Suprapubic skin (tissue), 4 donors: ENCODE measurements at places on chromosomes 2 and 18. TPM values are rescaled to one million over a fixed set of nuclear protein-coding genes. Genes with fewer than 3 reads are reported as not detected.

Gene KCNIP3
- total RNA-seq, result 14.6 TPM

Gene PCARE
- total RNA-seq, result 0.21 TPM

Gene THADA
- 26.2 TPM for total RNA-seq

DNA sequence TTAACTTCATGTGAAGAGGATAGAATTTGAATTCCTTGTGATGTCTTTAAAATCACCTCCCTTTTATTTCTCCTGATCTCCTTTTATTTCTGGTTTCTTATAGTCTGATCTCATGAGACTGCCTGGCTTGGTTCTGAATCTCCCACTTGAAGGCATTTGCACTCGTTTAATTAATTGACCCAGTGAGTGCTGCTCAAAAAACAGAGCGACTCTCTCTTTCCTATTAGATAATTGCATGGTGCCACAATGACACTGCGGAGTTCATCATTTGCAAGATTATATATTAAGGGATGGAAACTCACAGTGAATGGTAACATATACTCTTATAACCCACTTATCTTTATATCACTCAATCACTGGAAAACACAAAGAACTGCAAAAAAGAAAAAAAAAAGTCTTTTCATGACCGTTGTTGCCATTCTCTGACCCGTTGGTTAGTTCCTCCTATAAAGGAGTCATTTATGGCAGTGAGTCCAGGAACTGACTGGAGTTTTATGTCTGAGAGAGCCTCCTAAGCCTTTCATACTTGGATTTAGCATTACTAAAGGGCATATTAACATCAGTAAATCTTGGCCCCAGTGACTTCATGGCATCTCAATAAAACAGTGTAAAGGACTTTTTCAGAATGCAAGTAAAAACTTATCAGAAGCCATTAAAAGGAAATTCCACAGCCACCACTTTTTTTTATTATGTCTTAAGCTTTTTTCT, 103.3 kb upstream of the EPHA4 start:
- DNase-seq, result no peak

GRCh38 chr2:185796758-185797157, 58.2 kb downstream of the FSIP2 start:
- DNase-seq, result no peak

Gene KLHL30
- not detected for total RNA-seq

DNA sequence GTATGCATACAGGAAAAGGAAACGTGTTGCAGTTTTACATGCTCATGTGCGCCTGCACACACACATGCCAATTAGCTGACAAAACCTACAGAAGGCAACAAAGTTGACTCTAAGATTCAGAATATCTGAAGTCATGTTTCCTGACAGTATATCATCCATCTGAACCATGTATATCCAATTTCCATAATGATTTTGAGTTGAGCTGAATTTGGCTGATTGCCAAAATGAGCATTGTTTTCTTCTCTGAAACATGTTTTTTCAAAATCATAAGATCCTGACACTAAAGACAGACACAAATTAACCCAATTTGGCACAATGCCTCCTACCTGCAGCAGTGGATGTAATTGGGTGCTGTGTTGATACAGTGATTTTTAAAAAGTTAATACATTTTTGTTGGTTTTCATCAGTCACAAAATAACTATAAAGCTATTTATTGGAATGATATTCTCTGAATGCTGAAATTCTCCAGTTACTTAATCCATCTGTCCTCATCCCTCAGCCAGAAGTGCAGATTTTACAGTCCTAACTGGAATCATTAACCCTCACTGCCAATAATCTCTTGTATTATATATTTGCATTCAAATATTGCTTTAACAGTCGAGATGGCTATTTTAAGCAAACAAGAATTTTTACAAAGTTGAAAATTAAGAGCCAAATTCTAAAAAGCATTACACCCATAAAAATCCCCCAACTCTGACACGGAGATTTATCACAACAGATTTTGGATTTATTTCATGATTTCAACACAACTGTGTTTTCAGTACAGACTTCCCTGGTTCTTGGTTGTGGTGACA, 161.7 kb upstream of the LMAN1 start:
- DNase-seq, result no peak

DNA sequence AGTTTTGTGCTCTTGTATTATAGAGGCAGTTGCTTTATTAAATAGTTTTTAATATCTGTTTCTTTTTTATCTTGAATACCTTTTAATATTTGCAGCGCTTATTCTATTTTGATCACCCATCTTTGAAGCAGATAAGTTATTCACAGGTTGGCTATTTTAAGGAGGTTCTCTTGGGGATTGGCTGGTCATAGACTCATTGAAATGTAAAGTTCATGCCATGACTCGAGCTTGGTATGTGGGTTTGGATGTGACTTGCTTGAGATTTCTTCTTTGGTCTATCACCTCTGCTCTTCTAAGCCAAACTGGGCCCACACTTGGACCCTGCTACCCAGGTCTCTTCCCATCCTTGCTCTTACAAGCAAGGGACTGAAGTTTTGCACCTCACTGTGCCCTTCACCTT, 33.6 kb downstream of the FARP2 start:
- no peak for DNase-seq

- peak; percentile 94 for DNase-seq
These were observed 35.4 kb upstream of the RHOB start for GRCh38 chr2:20411361-20411894.

GRCh38 chr2:240131941-240132650, 4.0 kb downstream of the COPS9 start:
- peak; percentile 70 for DNase-seq

GRCh38 chr2:113203901-113204519, 30.2 kb downstream of the PSD4 start:
- DNase-seq, result no peak

DNA sequence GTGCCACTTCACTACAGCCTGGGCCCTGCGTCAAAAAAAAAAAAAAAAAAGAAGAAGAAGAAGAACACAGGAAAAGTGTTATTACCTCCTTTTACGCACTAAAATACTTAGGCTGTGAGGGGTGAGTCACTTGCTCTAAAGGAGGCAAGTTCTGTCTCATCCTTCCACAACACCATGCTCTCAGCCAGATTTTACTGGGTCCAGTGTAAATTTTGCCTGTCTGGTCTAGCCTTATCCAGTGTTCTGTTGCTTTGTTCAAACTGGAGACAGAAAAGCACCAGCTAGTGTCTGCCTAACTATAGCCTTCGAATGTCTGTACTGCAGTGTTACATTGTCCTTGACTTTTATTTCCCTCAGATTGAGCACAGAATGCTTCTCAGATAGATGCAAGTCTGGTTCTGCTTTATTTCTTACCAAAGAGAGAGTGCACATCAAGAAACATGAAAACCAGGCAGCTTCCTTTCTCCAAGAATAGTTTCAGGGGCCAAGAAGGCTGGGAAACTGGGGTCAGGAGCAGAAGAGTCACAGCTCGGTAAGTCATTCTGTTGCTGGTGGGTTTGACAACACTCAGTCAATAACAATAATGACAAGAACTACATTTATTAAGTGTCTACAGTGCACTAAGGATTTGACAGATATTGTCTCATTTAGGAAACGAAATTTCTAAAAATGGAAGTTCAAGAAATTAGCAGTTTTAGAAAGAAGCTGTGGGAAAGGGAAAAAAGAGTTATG, 3.1 kb upstream of the MSGN1 start:
- no peak for DNase-seq

Gene ASIC4
- total RNA-seq, result not detected

DNA sequence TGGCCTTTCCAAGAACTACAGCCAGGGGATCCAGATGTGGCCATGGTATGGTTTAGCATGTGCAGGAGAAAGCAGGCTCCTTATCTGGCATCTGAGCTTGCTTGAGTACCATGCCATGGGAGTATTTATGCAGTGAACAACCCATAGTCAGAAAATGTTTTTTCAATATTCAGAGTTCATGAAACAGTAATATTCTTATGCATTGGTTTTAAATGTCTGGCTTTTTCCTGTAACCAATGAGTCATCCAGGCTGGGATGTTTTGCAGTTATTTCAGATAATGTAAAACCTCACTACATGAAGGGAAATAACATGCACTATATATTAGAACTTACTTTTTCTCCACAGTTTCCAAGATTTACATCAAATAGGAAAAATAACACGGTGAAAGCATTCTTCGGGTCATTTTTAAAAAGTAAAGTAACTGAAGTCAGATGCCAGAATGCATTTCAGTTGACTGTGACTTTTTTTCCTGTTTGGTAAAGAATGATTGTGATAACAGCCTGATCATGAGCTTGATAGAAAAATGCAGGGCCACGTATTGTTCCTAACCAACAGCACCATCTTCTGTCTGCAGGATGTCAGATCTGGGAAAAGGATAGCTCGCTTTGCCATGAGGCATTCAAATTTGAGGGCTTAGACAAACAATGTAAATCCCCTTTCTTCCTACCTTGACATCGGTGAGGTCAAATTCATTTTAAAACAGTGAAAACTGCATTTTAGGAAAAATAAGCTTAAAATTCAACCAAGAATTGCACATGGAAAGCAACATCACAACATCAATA, 152.8 kb downstream of the DSC3 start:
- DNase-seq, result no peak

GRCh38 chr2:8547284-8548064, 134.4 kb upstream of the ID2 start:
- peak; percentile 59 for DNase-seq

Gene MAP4K3
- total RNA-seq, result 26.3 TPM

Gene CAD
- total RNA-seq, result 45.4 TPM

- DNase-seq, result no peak
These were observed 28.2 kb upstream of the GBX2 start for GRCh38 chr2:236196366-236196765.

DNA sequence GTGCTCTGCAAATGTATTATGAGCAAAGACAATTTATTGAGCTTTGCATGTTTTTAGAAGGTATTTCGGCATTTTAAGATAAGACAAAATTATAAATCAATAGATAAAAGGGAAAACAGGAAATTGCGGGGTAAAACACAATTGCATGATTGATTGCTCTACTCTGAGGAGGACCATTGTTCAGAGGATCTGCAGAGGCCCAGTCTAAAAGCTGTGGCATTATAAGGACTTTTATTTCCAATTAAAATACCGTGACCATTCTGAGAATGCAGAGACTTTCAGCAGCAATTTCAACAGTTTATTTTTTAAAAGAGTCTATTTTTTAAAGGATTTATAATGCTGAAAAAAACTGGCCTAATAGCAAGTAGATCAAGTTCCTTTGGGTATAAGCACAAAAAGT, 62.0 kb downstream of the TPGS2 start:
- no peak for DNase-seq

Gene CCDC150
- 6.7 TPM for total RNA-seq

GRCh38 chr2:237441605-237442274, 27.8 kb upstream of the COL6A3 start:
- peak; percentile 66 for DNase-seq

GRCh38 chr2:239223310-239224198, 177.3 kb downstream of the HDAC4 start:
- DNase-seq, result peak; percentile 77

- DNase-seq, result no peak
These were observed 1320.3 kb upstream of the LRRTM1 start for GRCh38 chr2:81624825-81625224.

Gene MTX2
- 32.2 TPM for total RNA-seq

GRCh38 chr2:98149333-98149697, 62.3 kb downstream of the VWA3B start:
- no peak for DNase-seq

GRCh38 chr2:149954981-149955600, 367.5 kb upstream of the MMADHC start:
- DNase-seq, result no peak

DNA sequence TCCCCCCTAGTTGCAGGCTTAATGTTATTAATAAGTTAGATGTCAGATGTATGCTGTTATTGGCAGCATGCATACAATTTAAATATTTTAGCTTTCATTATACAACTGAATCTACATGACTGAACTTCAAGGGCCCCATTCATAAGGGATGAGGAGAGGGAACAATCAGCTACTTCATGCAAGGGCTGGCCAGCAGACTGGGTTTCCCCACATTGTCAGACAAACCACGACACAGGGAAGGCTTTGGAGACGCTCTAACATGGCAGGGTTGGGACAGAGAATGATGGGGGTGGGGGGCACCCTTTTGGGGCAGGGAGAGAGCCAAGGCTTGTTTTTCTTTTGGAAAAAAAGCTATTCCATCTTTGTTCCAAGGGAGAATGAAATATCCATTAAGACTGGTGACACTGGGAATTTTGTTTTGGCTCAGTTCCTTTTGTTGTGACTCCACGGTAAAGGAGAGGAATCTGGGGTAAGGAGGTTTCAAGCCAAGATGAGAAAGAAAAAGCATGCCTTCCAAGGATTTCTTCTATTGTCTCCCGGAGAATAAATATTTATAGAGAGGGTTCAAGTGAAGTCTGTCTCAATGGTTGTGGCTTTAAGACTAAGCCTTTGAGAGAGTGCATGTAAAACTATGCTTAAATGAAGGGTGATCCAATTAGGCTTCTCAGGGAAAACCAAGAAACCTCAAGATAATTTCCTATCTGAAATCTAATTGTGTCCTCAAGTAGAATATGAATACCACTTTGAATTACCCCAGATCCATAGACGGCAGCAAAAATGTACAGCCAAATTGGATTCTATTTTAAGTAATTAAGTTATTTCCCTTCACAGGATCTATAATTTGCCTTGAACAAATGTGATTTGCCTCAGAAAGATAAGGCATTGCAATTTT, 5.4 kb downstream of the CXCR4 start:
- no peak for DNase-seq

- DNase-seq, result no peak
These were observed 54.5 kb upstream of the TGIF1 start for GRCh38 chr18:3395466-3395865.

Gene CD207
- 57.6 TPM for total RNA-seq

Gene NPHP1
- total RNA-seq, result 6.5 TPM

DNA sequence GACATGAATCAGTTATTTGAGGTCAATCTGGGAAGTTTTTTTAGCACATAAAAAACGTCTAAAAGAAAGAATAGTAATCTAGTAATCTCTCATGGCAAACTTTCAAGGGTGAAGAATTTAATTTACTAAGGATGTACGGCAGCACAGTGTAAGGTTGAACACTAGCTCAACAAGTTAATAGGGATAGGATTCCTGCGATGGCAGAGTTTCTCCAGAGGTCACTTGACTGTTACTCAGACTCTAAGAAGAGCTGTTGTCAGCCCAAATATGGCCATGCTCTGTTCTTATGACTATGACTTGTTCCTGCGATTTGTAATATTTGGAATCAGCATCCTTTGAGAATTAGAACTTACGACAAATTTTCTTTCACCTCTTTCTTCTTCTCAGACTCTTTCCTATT, 553.3 kb upstream of the TNP1 start:
- no peak for DNase-seq

Gene IL36RN
- total RNA-seq, result 42.7 TPM
